ENCODE measurements at places on chromosomes 7 and 10.

- no peak for DNase-seq
Observed at GRCh38 chr7:116527521-116527920, 2.7 kb downstream of the CAV1 start.

GRCh38 chr10:132397036-132397541 is at the start of gene PWWP2B:
TSS of gene PWWP2B (plus strand) at chr10:132397200. CDS start at chr10:132397227, 27 bp downstream.
- DNase-seq: no peak

DNA sequence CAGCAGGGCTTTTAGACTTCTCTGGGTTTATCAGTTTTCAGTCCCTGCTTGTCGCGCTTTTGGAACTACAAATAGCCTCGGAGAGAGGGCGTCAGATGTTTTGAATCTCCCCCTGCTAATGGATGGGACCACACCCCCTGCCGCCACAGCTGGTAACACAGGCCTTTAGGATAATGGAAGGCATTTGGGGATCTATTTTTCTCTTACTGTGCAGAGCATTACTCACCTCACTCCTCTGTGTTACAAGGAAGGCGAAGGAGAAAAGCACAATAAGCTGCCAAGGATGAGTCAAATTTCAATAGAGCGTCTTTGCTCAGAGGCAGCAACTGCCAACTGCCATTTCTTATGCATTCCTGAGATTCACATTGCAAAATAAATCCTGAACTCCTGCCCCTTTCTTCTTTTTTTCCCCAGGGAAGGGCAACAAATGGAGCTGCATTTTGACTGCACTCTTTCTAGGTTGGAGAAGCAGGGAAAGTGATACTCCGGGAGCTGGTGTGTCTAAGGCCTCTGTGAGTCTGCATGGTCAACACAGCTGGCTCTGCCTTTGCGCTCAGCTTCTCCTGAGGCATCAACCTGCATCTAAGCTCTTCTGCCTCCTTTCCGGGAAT is 31.5 kb upstream of the SMNDC1 start:
- DNase-seq: no peak

DNA sequence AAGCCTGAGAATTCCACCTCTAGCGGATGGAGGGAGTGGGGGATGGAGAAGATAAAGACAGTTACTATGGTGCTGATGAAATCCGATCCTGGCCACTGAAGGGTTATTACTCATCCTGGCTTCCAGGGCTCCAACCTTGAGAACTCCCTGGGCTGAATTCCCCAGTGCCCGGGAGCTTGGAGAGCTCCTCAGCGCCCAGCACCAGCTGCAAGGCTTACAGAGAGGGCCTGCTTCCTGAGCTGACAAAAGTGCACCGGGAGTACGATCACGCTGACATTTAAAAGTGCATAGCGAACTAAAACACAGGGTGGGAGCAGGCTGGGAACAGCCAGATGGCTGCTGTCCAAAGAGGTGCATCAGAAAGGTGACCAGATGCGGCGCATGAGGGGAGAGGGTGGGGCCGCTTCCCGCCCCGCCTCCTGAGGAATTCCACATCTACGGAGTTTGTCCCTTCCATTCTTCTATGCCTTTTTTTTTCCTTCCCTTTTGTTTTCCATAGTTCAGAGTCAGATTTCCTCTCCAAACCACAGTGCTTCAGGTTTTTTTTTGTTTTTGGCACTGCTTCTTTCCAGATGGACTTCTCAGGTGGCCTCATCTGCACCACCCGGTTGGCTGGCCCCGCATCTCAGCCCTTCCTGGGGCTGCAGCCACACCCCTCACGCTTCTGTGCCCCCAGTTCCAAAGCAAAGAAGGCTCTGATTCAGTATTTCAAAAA is 62.4 kb upstream of the MKRN1 start:
- DNase-seq: no peak

DNA sequence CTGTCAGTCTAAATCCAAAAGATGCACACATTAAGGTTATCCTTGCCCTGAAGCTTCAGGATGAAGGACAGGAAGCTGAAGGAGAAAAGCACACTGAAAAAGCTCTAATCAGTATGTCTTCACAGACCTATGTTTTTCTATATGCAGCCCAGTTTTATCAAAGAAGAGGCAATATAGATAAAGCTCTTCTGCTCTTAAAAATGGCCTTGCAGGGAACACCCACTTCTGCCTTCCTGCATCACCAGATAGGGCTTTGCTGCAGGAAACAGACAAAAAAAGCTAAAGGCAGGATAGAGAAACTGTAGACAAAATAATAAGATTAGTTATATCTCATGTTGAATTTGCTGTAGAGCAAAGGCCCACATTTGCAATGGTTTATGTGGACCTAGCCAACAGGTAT is 14.9 kb upstream of the IFIT1B start:
- DNase-seq: no peak

- DNase-seq: no peak
Observed at GRCh38 chr10:69346776-69347175, 68.5 kb downstream of the HK1 start.
